ENCODE measurements at places on chromosomes 2 and 18.

GRCh38 chr18:36829362-36830157 is 633 bp downstream of the KIAA1328 start:
- no peak for DNase-seq

GRCh38 chr2:236317938-236318396 is 53.8 kb upstream of the ASB18 start:
- DNase-seq = no peak

- no peak for DNase-seq
Measured at GRCh38 chr18:79507546-79508480, 112.1 kb downstream of the NFATC1 start.

DNA sequence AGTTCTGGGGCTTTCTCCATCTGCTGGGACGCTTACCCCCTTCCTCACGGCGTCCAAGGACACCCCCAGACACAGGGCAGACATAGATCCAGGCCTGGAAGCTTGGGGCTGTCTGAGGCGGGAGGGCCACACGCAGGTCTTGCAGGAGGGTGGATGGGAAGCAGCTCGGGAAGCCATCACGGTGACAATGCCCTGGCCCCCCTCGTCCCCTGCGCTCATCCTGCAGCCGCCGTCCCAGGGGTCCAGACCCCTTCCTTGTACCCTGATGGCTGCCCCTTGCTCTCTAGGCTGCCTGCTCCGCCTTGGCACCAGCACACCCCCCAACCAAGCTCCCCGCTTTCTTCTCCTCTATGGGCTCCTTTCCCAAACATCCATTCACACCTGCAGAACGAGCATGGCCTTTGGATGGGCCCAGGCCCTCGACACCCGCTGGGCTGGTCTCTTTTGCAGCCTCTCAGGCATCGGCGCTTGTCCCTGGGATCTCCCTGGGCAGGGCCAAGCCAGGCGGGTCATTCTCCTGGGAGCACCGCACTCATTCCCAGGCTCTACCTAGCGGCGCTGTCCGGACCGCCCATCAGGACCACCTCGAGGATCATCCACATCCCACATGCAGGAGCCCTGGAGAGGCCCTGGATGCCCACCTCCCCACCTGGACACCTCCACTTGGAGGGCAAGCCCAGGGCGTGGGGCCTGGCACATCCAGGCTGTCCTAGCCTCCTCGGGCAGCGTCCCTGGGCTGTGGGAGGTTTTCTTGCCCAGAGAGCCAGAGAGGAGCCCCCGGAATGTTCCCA is 274.9 kb downstream of the NDUFA10 start:
- no peak for DNase-seq

DNA sequence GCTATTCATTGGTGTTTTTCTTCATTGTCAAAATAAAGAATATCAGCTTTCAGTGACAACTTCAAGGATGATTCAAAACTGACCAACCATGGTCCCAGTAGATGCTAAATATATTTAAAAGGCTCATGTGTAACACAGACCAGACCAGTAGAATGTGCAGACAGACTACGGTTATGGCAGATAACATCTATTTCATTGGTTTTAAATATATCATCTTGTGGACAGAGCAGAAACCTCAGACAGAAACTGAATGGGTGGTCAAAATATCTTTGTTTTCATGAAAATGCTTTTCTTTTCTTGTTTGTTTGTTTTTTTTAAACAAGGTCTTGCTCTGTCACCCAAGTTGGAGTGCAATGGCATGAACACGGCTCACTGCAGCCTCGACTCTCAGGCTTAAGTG is 107.4 kb upstream of the CREB1 start:
- no peak for DNase-seq

DNA sequence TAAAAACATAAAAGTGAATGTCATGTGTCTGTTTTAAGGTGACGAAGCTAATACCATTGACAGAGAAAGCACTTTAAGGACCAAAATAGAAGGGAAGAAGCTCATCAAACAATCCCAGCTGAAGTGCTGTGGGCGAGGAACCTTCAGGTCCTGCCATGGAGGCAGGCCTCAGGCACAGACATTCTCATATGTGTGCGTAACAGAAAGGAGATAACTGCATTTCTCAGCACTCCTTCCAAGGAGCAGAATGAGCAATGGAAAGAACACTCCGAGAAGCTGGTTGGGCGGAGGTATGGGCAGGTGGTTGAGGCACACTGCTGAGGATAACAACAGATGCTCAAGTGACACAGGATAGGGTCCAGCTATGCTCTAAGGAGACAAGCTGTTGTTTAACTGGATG is 42.4 kb downstream of the PKDCC start:
- no peak for DNase-seq

DNA sequence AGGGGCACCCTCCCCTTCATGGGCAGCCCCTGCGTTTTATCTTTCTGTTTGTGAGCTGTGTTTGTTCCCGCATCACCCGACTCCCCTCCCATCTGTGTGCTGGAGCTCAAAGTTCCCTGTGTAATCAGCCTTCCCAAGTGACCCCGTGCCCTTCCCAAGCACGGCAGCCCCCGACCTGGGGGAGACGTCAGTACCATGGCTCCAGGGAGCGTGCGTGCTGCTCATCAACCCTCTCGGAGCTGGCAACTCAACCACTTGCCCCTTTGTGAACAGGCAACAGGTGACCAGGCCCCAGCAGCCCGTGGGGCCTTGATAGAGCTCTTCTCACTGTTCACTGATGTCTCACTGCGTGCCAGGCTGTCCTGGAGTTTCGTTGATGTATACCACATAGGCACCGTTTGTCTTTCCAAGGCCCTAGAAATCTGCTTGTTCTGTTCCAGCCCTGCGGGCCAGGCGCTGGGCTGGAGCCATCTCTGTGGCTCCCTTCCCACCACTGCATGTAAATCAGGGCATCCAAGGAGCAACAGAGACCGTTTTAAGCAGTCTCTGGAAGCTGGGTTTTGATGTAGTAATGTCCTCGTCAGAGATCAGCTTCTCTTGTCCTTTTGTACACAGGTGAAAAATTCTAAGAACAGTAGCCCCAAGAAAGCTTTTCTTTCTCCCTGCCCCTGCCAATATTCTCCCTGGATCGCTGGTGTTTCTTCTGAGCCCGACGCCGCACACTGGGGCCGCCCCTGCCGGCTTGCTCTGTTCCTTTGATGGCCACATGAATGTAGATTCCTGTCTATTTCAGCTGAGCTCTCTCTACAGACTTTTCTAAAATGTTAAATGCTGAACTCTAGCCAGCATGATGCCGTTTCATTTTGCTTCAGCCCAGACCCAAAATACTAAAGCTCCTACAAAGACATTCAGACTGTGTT is 107.0 kb upstream of the PTPRM start:
- DNase-seq = no peak

DNA sequence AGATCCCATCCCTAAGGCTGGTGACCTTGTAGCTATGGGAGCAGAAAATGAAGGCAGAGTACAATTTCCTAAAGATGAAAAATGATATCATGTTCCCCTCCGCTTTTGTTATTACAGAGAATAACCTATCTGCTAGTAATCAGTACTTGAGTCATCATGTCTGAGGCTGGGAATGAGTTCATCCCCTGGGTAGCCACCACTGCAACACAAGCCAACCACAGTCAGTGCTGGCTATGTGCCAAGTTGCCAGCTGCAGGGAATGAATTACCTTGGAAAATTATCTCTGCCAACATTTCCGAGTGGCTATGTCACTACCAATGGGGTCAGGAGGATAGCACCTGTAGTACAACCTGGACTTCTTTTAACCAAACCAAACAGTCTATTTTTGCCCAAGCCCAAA is 1094.7 kb upstream of the DDX18 start:
- no peak for DNase-seq

- no peak for DNase-seq
Measured at GRCh38 chr2:74233648-74234047, 35.2 kb downstream of the MTHFD2 start.

DNA sequence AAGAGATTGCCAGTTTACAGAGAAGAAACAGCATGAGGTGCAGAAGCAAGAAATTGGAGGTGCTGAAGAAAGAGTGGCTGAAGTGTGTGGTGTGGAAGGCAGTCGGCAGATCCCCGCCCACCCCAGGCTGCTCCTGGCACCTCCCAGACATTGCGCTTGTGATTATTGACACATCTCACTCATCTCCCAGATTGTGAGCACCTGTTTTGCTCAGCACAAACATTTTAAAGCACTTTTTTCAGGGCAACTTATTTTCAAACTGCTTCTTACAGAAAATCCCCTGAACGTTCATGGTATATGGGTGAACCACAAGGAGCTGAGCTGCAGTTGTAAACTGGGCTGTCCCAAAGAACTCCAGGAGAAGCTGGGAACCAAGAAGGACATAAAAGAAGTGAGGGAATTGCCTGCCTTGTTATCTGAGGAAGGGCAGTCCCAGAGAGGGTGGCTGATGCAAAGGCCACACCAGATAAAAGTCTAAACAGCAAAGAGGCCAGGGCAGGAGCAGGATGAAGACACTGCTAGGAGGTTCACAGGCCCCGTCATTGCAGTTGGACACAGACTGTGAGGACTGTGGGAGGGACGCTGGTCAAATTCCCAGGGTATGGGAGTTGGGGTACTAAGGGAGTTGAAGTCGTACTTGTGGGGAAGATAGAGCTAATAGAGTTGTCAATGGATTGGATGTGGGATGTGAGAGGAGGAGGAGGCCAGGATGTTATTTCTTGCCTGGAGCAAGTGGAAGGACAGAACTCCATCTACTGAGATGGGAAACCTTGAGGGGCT is 65.1 kb downstream of the INPP4A start:
- DNase-seq = no peak

DNA sequence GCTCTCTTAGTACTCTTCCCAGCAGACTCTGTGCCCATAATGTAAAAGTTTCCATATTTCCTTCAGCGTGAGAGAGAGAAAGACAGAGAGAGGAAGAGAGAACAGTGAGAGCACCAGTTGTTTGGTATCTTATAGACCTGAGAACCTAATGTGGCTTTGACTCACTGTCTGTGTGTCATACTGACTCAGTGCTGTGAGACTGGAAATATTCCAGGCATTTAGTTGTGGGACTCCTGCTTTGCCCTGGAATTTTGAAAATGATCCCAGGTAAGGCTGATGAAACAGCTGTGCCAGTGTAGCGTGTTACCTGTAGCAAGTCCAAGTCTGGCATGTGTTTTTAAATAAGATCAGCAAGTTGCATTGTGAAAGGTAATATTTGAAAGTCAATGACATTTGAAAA is 87.9 kb upstream of the KCNH7 start:
- no peak for DNase-seq

- DNase-seq = no peak
Measured at GRCh38 chr18:78918707-78919106, 60.9 kb upstream of the SALL3 start.

GRCh38 chr18:25724121-25724520 is 366.3 kb downstream of the SS18 start:
- DNase-seq = no peak

- DNase-seq = peak; percentile 10
Measured at GRCh38 chr18:54119524-54120019, 104.9 kb downstream of the MBD2 start.

DNA sequence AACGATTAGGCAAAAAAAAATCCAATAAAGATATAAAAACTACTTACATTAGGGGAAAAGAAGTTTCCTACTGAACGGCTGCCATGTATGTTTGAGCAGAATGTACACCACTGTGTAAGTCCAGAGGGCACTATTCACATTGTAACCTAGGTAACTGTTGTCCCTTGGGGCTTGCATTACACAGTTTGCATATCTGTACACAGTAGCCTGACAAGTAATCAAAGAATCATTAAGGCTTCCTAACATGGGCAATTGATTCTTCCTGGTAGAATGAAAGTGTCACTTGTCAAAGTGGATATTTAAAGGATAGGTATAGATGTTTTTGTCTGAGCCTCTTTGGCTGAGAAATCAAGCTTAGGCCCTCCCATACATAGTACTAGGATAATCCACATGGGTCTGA is 39.1 kb downstream of the PLEK start:
- DNase-seq = no peak

DNA sequence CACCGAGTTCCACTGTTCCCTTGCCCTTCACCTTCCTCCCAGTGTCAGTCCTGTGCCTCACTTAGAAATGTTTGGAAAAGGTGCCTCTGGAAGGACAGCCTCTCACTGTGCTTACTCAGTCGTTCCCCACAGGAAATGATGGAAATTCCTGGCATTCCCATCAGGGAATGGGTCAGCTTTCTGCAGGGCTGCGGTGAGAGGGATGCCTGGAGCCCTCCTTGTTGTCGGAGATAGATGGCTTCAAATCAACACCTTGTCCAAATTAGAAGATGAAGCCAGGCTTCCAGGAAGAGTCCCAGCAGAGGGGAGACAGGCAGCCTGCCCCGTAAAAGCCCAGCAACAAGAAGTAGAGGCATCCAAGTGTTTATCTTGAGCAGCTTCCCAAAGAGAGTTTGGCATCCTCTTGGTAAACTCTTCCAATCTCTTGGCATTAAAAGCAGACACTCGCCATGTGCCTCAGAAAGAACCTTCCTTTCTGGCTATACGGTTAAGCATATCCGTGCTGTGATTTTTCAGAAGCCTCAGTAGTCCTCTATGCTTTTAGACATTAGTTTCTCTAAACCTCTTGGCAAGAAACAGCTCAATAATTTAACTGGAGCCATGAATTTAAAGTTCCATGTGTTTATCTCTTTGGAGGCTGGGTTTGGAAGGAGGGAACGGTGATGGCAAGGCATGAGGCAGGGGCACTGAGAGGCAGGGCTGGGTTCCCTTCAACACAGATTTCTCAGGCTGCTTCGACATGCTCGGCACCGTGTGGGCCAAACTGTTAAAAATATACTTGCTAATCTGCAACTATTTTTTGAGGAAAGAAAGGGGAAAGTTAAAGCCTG is 25.1 kb downstream of the COLEC12 start:
- no peak for DNase-seq

GRCh38 chr2:101768556-101769220 is 71.2 kb downstream of the MAP4K4 start:
- DNase-seq = peak; percentile 54

DNA sequence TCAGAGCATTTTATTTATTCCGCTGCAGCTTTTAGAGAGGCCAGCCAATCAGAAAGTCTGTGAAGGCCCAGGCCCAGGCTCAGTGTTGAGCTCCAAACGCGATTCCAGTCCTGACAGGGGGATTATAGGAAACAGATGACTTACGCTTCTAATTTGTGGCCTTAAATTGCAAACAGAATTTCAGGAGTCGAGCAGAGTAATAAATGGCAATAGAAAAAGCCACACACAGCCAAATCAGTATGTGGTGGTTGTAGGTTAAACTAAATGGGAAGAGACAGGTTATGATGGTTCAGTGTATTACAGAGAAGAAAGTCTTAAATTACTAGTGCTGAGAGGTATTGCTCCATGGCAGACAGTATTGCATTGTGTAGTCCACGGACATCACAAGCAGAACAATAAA is 131.0 kb upstream of the ZEB2 start:
- DNase-seq = no peak

DNA sequence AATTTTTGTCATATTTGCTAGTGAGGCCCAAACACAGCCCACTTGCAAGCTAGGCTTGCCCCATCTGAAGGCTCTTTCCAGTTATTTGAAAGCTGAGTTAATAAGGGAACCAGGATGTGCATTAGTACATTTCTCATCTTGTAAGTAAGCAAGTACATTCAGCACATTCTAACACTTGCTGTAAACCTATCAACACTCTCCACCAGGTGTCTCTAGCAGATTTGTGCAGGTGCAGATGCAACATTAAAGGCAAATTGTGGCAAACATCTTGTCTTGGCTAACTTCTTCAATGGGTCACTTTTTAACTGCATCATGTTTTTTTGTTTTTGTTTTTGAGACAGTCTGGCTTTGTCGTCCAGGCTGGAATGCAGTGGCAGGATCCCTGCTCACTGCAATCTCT is 25.3 kb upstream of the MFSD6 start:
- no peak for DNase-seq

GRCh38 chr2:53475321-53475720 is 292.3 kb upstream of the CHAC2 start:
- DNase-seq = no peak
